ENCODE measurements at places on chromosomes 11 and 22. TPM values are rescaled to one million over a fixed set of nuclear protein-coding genes. Genes with fewer than 3 reads are reported as not detected.

Gene PATE2
- total RNA-seq = not detected

Gene DEFB131B
- not detected for total RNA-seq

- no peak for DNase-seq
Measured at GRCh38 chr22:28379951-28380350, 299.7 kb downstream of the TTC28 start.

GRCh38 chr11:115324581-115325432, 179.4 kb downstream of the CADM1 start:
- no peak for DNase-seq

Gene MMP13
- total RNA-seq = not detected

Gene KRTAP5-10
- total RNA-seq = 0.31 TPM

GRCh38 chr11:106585061-106585460, 433.2 kb downstream of the GUCY1A2 start:
- DNase-seq = no peak

Gene MMP8
- total RNA-seq = not detected

DNA sequence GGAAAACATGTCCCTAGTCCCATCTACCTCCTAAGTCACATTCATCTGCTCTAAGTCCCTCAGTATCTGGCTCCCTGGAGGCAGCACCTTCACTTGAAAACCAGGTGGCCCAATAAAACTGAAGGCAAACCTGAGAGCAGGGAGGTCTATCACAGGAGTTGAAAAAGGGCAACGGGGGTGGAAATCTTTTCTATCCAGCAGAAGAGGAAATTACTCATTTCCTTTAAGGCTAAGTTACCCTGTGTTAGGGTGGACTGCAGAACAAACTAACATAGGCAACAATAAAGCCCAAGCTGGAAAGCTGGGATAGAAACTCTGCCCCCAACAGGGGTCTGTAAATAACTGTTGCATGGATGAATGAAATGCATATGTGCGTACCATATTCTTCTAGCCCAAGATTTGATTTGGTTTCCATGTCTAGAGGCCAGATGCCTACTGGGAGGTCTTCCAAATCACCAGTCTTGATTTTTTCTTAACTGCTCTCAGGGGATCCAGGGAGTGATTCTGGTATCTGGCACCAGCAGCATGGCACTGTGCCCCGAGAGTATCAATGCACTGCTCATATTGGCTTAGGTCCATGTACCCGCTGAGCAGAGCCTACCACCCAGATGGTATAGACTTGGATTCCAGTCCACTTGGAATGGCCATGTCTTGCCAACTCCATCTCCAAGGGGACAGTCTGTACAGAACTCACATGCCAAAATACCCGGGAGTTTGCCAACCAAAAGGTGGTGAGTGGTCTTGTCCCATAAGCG, 350.0 kb upstream of the NCAM1 start:
- no peak for DNase-seq

DNA sequence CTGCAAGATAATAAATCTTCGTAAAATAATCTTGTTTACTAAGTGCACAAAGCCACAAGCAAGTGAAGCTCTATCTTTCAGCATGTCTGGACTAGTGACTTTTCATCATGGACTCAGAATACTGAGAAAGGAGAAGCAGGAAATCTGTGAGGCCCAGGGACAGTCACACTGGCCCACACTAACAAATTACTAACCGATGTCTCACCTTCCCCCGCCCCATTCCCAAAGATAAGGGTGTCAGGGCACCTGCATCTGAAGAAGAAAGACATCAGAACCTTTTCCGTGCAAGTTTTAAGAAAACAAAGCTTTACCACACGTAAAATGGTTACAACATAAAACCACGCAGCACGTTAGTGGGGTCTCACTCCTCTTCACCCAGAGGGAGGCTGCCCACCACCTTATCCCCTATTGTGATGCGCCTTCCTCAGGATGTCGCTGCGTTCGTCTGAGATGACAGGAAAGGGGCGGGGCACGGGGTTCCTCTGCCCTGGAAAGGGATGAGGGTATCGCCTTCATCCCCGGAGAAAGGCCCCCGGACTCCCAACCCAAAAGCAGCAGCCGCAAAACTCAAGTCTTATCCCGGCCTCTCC, 616 bp downstream of the BTBD10 start:
- DNase-seq = peak; percentile 33

DNA sequence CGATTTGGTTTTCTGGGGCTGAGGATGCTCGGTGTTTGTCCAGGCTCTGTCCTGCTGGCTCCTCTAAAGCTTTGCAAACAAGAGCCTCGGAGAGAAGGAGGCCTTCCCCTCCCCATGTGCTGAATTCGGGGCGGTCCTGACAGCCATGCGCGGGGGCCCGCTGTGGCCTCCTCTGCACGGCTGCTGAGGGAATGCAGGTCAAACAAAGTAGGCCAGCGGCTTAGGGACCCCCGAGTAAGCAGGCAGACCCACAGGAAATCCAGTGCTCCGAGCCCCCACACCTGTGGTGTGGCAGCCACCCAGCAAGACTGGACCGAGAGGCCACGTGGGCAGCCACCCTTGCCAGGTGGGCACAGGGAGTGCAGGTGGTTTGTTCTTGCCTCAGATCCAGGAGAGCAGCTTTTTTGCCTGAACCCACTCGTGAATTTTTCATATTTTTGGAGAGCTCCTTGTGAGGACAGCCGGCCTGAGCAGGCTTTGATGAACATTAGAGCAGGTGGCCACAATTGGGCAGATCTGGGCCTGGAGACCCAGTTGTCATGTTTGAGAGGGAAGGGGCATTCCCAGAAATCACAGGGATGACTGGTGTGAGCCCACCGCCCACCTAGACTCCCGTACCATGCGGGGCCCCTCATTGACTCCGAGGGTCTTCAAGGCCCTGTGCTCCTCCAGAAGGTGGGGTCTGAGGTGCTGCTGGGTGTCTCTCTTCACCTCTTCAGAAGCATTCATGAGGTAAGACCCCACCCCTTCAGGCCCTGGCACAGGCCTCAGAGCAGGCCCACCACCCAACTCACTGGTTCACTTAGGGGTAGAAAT, 43.0 kb upstream of the KCNQ1OT1 start:
- DNase-seq = no peak

Gene MPEG1
- not detected for total RNA-seq

GRCh38 chr11:98455500-98456307, 565.0 kb upstream of the CNTN5 start:
- no peak for DNase-seq

DNA sequence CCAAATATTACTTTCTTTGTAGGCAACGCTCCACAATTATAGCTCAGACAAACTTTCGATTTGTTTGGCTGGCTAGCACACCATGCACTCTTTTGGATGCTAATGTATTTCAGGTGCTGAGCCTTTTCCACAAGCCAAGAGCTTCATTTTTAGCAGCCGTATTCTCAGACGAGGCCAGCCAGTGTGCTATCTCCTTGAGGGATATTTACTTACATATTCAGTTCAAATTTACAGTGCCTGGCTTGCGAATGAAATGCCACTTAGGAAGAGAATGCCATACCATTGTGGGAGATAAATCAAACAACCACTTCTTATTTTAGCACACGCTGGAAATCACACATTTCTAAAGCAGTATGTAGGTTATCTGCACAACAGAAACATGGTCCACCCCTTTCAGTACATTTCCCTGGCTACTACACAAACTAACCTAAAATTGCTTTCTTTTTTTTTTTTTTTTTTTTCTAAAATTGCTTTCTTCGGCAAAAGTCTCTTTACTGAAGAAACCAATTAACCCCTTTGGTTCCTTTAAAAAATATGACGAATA, 236.9 kb downstream of the CADM1 start:
- no peak for DNase-seq

DNA sequence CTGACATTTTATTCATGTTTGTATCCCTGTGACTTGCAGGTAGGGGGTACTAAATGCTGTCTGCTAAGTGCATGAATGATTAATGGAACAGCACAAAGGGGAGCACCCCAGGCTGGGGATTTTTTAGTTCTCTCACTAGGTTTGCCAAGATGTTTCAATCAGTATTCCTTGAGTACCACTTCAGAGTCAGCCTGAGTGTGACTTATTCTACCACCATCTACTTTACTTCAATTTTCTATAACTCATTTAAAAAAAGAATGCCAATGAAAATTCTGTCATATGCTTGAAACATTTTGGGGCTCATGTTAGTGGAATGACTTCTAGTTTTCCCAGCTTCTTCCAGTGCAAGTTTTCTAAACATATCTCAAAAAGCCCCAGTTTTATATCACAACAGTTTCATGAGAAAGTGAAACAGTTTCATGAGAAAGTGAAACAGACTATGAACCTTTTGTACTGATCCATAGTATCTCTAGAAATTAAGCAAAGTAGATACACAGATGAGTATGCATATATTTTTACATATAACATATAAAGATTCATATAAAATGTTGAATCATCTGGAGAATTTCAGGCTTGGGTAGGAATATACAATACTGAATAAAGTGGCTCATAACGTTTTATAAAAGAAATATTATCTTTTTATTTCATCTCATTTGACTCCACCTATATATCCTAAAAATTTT, 252.4 kb downstream of the GRM5 start:
- DNase-seq = no peak

DNA sequence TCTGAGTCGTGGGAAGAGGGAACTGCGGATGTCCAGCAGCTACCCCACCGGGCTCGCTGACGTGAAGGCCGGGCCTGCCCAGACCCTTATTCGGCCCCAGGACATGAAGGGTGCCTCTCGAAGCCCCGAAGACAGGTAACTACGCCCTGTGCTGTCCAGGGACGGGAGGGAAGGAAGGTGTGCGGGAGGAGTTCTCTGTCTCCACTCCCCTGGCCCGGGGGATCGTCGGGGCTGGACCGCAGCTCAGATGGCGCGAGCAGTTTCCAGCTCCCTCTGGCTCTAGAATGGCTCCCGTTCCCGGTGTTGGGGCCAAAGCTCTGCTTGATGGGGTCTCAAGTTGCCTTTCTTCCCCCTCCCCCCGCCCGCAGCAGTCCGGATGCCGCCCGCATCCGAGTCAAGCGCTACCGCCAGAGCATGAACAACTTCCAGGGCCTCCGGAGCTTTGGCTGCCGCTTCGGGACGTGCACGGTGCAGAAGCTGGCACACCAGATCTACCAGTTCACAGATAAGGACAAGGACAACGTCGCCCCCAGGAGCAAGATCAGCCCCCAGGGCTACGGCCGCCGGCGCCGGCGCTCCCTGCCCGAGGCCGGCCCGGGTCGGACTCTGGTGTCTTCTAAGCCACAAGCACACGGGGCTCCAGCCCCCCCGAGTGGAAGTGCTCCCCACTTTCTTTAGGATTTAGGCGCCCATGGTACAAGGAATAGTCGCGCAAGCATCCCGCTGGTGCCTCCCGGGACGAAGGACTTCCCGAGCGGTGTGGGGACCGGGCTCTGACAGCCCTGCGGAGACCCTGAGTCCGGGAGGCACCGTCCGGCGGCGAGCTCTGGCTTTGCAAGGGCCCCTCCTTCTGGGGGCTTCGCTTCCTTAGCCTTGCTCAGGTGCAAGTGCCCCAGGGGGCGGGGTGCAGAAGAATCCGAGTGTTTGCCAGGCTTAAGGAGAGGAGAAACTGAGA, 1.4 kb downstream of the ADM start:
- DNase-seq = peak; percentile 54

- DNase-seq = no peak
Measured at GRCh38 chr22:31919730-31920129, 24.6 kb upstream of the YWHAH start.

Gene OR52N4
- total RNA-seq = not detected

DNA sequence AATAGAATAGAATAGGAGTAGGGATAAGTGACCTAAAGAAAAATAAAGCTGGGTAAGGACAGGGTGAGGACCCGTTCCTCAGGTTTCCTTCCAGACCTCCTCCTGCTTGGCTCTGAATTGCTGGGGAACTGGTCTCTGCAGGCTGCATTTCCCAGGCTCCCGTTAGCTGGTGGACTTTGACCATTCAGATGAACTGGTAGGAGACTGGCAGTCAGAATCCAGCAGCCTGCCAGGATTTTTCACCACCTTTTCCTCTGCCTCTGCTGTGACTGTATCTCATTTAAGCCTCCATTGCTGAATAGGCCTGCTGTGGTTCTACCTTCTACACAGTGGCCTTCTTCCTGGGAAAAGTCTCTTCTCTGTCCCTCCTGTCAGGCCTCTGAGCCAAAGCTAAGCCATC, 24.6 kb upstream of the SMPD1 start:
- DNase-seq = no peak

Gene PELI3
- total RNA-seq = 17.3 TPM

DNA sequence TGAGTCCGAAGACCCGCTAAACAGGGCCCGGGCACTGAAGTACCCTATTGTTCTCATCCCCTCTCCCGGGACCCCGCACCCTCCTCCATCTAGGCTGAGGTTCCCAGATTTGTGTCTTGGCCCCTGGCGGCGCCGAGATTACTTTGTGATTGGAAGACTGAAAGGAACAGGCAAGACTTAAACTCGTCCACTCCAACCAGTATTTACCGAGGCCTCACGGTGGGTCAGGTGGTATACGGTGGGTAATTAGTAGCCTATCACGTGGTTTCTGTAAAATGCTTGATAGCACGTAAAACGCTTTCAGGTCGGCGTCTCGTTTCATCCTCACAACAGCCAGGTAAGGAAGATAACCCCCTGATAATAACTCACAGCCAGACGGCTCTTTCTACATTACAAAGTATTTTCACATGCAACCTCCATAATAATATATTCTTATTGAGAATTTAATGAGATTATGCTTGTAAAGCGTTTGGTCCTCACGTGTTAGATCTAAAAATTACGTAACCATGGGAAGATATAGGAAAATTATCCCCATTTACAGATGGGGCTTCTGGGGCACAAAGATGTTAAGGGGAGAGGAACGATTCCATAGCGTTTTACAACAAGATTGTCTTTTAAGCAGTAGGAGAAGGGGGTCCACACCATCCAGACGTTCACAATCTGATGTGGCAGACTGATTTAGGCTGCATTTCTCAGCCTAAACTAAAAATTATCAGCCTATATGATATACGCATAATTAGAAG, 642 bp upstream of the PIK3C2A start:
- peak; percentile 43 for DNase-seq

DNA sequence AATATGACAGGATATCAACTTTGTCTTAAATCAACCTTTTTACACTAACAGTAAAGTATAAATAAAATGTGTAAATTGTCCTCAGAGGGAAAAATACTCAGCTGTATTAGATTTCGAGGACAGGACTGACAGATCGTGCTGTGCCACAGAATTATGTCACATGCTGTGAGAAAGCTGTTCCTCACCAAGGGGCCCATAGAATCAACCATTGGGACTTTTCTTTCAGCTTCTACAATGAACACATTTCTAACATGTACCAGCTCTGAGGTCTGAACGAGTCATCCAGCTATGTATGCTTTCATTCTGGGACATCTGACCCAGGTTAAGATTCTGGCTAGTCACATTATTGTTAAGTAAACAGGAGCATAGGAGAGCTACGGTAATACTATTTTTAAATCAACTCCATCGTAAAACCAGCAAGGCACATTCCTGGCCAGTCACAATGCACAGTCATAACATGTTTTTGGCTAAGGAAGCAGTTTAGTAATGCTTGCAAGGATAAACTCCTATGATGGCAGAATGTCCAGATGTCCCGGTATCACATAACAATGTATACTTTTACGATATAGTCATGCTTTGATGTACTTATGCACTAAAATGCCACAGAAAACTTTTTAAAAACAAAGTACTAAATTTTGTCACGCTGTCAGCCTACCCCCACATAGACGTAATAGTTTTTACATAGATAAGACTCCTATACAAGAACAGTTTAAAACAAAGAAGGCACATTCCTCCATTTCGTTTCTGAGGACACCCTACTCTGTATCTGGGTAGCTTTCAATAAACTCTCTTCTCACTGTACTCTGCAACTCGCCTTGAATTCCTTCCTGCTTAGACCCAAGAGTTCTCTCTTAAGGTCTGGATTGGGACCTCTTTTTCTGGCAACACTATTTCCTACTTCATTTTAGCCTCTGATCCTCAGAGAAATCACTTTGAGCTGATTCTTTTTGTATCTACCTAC, 27.4 kb downstream of the ZNF214 start:
- DNase-seq = no peak

GRCh38 chr11:28168718-28169117, 60.5 kb downstream of the METTL15 start:
- no peak for DNase-seq
